ENCODE measurements at places on chromosomes 2 and 18. TPM values are rescaled to one million over a fixed set of nuclear protein-coding genes. Genes with fewer than 3 reads are reported as not detected.

The NTSR2 gene
- not detected for total RNA-seq

The TCF23 gene
- not detected for total RNA-seq

The C2orf66 gene
- total RNA-seq: not detected

The COLEC12 gene
- total RNA-seq: not detected

The ASB18 gene
- total RNA-seq: not detected

The METTL4 gene
- total RNA-seq: 19.4 TPM

The ESPNL gene
- 0.15 TPM for total RNA-seq

The ANKRD30BL gene
- not detected for total RNA-seq

The FBXO41 gene
- 11.8 TPM for total RNA-seq

The SFT2D3 gene
- total RNA-seq: 3.3 TPM

The C1QL2 gene
- total RNA-seq: not detected

The PLCD4 gene
- 0.19 TPM for total RNA-seq

The FAM237A gene
- total RNA-seq: not detected
